ENCODE measurements at places on chromosomes 5 and 9.

DNA sequence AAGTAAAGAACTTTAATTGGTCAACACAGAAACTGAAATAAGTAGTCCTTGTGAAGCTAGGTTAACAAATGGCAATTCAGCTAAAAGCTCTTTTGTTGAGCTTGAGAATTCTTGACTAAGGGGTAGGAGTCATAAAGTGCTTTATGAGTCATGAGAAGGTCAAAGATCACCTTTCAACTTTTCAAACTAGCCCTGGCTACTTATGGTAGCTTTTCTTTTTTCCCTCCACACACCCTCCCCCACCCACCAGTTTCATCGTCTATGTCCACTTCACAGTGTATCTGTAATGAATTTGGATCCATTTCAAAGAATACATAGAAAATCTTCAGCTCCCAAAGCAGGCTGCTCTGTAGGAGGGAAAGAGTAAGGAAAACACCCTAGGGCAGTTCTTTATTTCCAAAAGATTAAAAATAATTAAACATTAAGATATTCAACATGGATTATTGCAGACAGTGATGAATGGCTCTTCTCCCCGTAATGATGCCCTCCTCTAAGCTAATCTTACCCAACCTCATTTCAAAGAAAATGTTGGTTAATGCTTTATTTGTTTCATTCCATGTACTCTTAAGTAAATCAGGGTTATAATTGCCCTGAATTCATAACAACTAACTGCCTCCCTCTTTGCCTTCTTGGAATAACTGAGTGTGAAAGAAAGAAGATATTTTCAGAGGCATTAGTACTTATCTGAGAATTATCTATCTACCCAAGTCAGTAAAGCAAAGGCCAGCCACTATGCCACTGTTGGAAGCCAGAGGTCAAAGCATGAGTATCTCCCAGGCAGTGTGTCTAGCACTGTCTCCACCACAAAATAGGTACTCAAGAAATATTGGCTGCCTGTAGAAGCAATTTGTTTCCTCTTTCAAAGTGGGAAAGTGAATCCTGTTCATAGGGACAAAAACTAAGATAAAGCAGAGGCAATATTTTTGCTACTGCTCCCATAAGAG is 290.6 kb downstream of the PIK3R1 start:
- no peak for DNase-seq

- DNase-seq, result no peak
Observed at GRCh38 chr5:174917976-174918554, 193.7 kb downstream of the MSX2 start.

- DNase-seq, result no peak
Observed at GRCh38 chr9:130446101-130446861, 1.5 kb downstream of the ASS1 start.

GRCh38 chr5:154714266-154714986 is 40.8 kb upstream of the LARP1 start:
- DNase-seq, result no peak

- no peak for DNase-seq
Observed at GRCh38 chr9:25412646-25413045, 265.6 kb downstream of the TUSC1 start.

DNA sequence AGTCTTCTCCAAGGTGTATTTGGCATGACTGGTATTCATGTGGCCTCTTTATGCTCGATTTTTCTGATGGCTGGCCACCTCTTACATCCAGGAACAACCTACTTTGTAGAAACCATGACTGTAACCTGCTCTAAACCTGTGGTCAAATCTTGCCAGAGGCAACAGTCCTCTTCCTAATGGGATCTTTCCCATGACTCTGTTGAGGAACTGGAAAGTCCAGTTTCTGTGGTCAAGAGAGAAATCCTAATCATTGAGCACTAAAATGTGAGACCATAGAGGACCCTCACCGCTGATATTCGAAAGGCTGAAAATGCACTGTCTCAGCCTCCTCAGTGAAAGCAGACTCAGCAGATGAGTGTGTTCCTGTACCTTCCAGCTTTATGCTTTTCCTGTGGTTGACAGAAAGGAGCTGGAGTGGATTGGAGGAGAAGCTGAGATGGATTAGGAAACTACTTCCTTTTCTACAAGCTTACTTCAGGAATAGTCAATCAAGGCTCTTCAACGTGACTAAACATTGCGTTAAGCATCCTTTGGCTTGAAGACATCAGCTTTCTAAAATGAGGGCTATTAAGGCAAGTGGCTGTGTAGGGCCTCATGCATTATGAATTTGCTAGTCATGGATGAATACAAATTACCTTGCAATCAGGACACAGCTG is 69.7 kb upstream of the DAPK1 start:
- DNase-seq, result no peak

- DNase-seq, result no peak
Observed at GRCh38 chr9:13292782-13293181, 13.3 kb upstream of the MPDZ start.

DNA sequence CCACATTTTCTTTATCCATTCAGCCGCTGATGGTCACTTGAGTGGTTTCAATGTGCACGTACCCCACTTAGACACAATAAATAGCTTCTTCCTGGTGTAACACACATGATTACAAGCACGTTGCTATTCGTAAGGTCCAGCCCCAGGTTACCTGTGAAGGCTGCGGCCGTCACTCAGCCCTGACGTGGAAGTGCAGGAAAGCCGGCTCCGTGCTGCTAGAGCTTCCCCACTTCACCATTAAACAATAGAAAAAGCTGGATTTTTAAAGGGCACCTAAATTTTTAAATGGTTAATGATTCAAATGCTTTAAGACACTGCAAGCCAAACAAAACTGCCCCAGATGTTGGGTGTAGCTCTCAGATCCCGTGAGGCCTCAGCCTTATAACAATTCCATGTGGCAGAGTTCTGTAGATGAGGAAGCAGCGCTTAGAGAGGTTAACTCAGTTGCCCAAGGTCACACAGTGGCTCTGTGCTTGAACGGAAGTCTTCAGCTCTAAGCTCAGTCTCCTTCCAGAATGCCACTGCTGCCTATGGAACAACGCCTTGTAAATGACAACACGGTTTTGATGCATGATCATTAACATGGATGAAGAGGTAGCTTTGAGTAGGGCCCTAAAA is 125.7 kb downstream of the COL23A1 start:
- no peak for DNase-seq

DNA sequence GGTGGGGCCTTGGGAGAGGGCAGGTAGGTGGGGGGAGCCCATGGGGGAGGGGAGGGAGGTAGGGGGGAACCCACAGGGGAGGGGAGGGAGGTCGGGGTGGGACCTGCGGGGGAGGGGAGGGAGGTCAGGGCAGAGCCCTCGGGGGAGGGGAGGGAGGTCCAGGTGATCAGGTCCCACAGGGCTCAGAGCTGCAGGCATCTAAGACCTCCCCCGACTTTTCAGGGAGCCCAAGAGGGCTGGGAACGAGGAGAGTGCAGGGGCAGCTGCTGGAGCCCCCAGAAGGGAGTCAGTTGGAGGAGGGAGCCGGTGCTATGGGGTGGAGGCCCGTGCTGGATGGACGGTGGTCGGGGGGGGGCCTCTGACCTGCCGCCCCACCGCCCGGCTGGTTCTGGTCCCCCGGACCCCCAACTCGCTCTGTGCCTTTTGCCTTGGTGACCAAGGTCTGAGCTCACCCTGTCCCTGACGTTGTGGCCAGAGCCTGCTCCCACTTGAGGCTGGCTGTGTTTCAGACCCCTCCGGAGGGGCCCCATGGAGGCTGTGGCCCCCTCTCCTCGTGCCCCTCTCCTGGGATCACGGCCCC is 31.8 kb downstream of the SLC9A3 start:
- DNase-seq, result no peak

DNA sequence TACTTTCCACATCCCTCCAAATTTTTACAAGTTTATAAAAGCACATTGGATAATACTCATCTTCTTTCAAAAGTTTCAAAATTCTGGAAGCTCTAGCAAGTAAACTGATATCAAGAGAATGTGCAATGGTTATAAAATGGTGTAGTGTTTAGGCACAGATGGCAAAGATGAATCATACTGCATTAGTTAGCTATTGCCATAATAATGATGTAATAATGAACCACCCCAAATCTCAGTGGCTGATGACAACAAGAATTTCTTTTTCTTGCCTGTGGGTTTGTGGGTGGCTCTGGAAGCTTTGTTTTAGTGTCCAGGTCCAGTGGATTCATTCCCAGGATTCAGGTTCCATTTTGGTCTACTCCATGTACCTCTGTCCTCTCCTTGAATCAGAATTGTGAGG is 319.0 kb downstream of the BRINP1 start:
- no peak for DNase-seq

Measured in activated T-cell treated with anti-CD3 and anti-CD28 coated beads for 1 hour (primary cell).